A549 (cell line): ENCODE measurements at places on chromosomes 1 and 21.
A peak's percentile ranks its signal among the peaks of the same experiment; 100 is the strongest.

GRCh38 chr1:7159116-7159781, 374.0 kb downstream of the CAMTA1 start:
- DNase-seq, result no peak

GRCh38 chr1:183087001-183087400, 63.8 kb downstream of the LAMC1 start:
- peak; percentile 21 for DNase-seq

GRCh38 chr1:80401757-80402156, 1395.2 kb upstream of the ADGRL4 start:
- DNase-seq, result no peak

DNA sequence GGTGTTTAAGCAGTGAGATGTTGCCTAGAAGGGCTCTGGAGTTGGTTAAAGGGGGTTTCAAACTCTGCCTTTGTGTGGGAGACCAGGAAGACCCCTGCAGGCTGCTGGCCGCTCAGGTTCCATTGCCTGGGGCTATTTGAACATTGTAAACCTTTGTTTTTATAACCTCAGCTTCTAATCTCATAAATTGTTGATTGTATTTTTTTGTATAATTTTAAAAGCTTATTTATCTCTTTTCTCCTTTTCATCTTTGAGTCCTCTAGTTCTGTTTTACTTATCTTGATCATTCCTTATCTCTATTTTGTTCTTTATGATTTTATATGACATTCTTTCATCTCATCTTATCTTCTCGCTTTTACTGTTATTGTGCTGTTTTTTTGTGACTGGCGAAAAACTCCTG, 45.5 kb upstream of the SOX13 start:
- no peak for DNase-seq

- DNase-seq, result peak; percentile 86
These were observed at the start of gene GPR157 for GRCh38 chr1:9128520-9129265. Gene GPR157 (minus strand): TSS chr1:9129102. CDS start chr1:9129027, 75 bp downstream.

GRCh38 chr1:227357171-227357926, 39.1 kb upstream of the CDC42BPA start:
- DNase-seq, result peak; percentile 91
